ENCODE measurements at places on chromosomes 13 and 19. TPM values are rescaled to one million over a fixed set of nuclear protein-coding genes. Genes with fewer than 3 reads are reported as not detected.

The C19orf67 gene
- not detected for total RNA-seq

The IGSF23 gene
- not detected for total RNA-seq

The PEX11G gene
- total RNA-seq: 1.5 TPM

The KBTBD7 gene
- 8.5 TPM for total RNA-seq

The SIGLEC10 gene
- total RNA-seq: not detected

The ZNF610 gene
- 2.0 TPM for total RNA-seq

The C19orf73 gene
- 0.43 TPM for total RNA-seq

The UPK1A gene
- not detected for total RNA-seq

The NRTN gene
- total RNA-seq: 0.65 TPM

The OLFM2 gene
- total RNA-seq: 0.98 TPM

The PSG11 gene
- total RNA-seq: not detected

The URAD gene
- total RNA-seq: not detected

The KCNN1 gene
- 0.60 TPM for total RNA-seq

The RASIP1 gene
- total RNA-seq: 61.2 TPM

The BEST2 gene
- total RNA-seq: not detected

The SOX1 gene
- not detected for total RNA-seq

The SLC8A2 gene
- total RNA-seq: not detected

The ZNF229 gene
- 1.5 TPM for total RNA-seq

The RXFP2 gene
- total RNA-seq: not detected

The CRTC1 gene
- 0.65 TPM for total RNA-seq

The KLK14 gene
- not detected for total RNA-seq

The POGLUT2 gene
- 18.0 TPM for total RNA-seq

The PCDH9 gene
- 1.2 TPM for total RNA-seq

The GSX1 gene
- total RNA-seq: not detected

The SHISA7 gene
- not detected for total RNA-seq

The FAM83E gene
- 0.22 TPM for total RNA-seq
